ENCODE measurements at places on chromosomes 3 and 15. TPM values are rescaled to one million over a fixed set of nuclear protein-coding genes. Genes with fewer than 3 reads are reported as not detected.
A peak's percentile ranks its signal among the peaks of the same experiment; 100 is the strongest.

STAC gene
- 0.93 TPM for total RNA-seq

VEPH1 gene
- total RNA-seq, result 8.8 TPM

SHF gene
- 55.0 TPM for total RNA-seq

ACTRT3 gene
- total RNA-seq, result 1.5 TPM

ITGA11 gene
- total RNA-seq, result 0.51 TPM

DNA sequence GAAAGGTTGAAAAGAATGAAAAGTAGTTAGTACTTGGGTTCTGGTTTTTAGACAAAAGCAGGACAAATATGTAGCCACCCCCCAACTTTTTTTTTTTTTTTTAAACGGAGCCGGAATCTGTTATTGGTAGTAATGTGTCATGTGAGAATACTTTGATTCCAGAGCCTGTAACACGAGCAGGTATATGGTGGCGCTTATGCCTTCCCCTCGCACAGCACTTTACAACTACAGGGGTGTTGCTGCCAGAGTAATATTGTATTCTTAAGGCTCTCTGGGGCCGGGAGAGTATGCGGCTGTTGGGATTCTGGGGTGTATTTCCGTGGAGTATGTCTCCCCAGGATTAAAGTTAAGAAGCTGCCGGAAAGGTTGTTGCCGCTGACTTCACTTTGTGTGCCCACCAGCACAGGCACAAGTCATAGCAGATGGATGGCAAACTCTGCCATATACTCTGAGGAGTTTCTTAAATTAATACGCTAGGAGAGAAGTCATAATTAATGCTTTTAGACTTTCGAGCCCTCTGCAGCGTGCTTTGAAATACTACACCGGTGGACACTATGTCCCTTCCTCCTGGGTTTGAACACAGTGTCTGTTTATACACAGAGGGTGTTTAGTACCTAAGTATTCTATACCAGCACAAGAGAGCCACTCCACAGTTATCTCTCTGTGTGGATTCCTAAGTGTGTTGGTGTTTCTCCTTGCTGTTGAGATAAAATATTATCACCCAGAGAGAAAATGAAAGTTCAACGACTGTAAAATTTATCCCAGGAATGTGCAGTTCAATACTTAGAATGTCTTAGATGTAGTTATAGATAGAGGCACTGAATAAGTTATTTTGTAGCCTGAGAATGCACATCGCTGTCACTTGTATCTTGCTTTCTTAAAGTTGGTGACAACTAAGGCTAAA lies 1.4 kb downstream of the MBNL1 start:
- peaks cover 49% of the 10 kb centered on the region for H3K4me1 ChIP-seq
- H3K27me3 ChIP-seq, result no peaks in the 10 kb centered on the region
- peak overlapping the region; percentile 95 for H3K27ac ChIP-seq
- H3K36me3 ChIP-seq, result no peaks in the 10 kb centered on the region

- no peaks in the 10 kb centered on the region for H3K4me1 ChIP-seq
- no peak overlapping the region for H3K27ac ChIP-seq
- no peaks in the 10 kb centered on the region for H3K36me3 ChIP-seq
- H3K27me3 ChIP-seq, result peaks cover 3% of the 10 kb centered on the region
- DNase-seq, result no peak
Observed at GRCh38 chr3:156140001-156140595, 19.7 kb downstream of the KCNAB1 start.

DNA sequence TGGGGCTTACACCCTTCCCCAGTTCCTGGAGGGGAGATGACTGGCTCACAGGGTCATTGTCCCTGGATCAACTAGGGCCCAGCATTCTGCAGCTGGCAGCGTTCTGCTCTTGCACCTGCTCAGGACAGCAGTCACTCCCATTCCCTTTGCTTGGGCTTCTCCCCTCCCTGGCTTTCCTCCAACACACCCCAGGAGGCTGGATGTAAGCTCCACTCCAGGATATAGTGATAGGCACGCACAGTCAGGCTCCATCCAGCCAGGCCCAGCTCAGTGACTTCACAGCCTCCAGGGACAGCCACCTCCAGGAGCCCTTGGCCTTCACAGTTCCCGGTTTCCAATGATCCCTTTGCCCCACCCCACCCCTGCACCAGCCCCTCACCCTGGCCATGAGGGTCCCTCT lies 1.9 kb downstream of the SPTBN5 start:
- no peak overlapping the region for H3K27ac ChIP-seq
- no peaks in the 10 kb centered on the region for H3K27me3 ChIP-seq
- no peak overlapping the region for H3K4me3 ChIP-seq
- no peaks in the 10 kb centered on the region for H3K36me3 ChIP-seq
- H3K4me1 ChIP-seq, result peaks cover 2% of the 10 kb centered on the region

- no peak overlapping the region for H3K27ac ChIP-seq
- DNase-seq, result no peak
- no peaks in the 10 kb centered on the region for H3K36me3 ChIP-seq
- peaks cover 7% of the 10 kb centered on the region for H3K4me1 ChIP-seq
Observed at GRCh38 chr15:26888761-26889160, 21.9 kb downstream of the GABRA5 start.

DNA sequence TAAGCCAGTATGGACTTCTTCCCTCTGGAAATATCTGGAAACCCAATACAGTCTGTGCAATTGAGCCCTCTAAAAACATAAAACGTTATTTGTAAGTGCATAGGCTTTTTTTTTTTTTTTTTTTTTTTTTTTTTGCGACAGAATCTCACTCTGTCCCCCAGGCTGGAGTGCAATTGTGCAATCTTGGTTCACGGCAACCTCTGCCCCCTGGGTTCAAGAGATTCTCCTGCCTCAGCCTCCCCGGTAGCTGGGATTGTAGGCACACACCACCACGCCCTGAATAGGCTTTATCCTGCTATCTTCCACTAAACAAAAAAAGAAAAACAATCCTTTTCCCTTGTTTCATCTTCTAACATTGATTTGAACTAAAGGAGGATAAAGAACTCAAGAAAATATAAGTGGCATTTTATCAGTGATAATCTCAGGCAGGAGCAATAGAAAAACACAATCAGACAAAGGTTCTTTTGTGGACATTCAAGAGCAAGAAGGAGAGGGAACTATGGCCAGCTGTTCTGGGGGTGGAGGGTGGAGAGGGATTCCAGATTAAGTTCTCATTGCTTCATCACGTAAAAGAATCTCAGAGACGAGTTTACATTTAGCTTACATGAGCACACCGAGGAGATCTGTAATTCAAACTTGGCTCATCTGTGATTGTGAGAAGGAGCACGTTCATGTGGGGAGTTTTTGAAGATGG lies 68.6 kb downstream of the ITGB5 start:
- DNase-seq, result no peak
- no peaks in the 10 kb centered on the region for H3K27me3 ChIP-seq
- H3K4me1 ChIP-seq, result peaks cover 27% of the 10 kb centered on the region
- H3K4me3 ChIP-seq, result no peak overlapping the region
- H3K36me3 ChIP-seq, result peaks cover 5% of the 10 kb centered on the region

- DNase-seq, result no peak
- no peak overlapping the region for H3K27ac ChIP-seq
- H3K4me3 ChIP-seq, result no peak overlapping the region
Observed at GRCh38 chr3:183214277-183214612, 38.8 kb upstream of the B3GNT5 start.

- no peaks in the 10 kb centered on the region for H3K36me3 ChIP-seq
- H3K27me3 ChIP-seq, result peaks cover 81% of the 10 kb centered on the region
- H3K27ac ChIP-seq, result no peak overlapping the region
- peak overlapping the region; percentile 84 for H3K4me3 ChIP-seq
- H3K4me1 ChIP-seq, result peaks cover 13% of the 10 kb centered on the region
Observed at GRCh38 chr15:66249605-66250174, 3.9 kb downstream of the MEGF11 start.

GRCh38 chr15:81723701-81724100 lies 322.1 kb downstream of the MEX3B start:
- H3K27me3 ChIP-seq, result no peaks in the 10 kb centered on the region
- no peak overlapping the region for H3K27ac ChIP-seq
- H3K4me1 ChIP-seq, result peaks cover under 1% of the 10 kb centered on the region
- H3K36me3 ChIP-seq, result peaks cover 43% of the 10 kb centered on the region
- DNase-seq, result no peak
- no peak overlapping the region for H3K4me3 ChIP-seq

GRCh38 chr3:155595371-155595770 lies 149.5 kb downstream of the PLCH1 start:
- no peak overlapping the region for H3K4me3 ChIP-seq
- H3K4me1 ChIP-seq, result no peaks in the 10 kb centered on the region
- peaks cover 3% of the 10 kb centered on the region for H3K27me3 ChIP-seq
- H3K36me3 ChIP-seq, result peaks cover 2% of the 10 kb centered on the region

- H3K27ac ChIP-seq, result no peak overlapping the region
- H3K36me3 ChIP-seq, result no peaks in the 10 kb centered on the region
- no peaks in the 10 kb centered on the region for H3K4me1 ChIP-seq
- no peak overlapping the region for H3K4me3 ChIP-seq
- peak; percentile 53 for DNase-seq
Observed at GRCh38 chr3:21484057-21484827, 266.8 kb downstream of the ZNF385D start.

DNA sequence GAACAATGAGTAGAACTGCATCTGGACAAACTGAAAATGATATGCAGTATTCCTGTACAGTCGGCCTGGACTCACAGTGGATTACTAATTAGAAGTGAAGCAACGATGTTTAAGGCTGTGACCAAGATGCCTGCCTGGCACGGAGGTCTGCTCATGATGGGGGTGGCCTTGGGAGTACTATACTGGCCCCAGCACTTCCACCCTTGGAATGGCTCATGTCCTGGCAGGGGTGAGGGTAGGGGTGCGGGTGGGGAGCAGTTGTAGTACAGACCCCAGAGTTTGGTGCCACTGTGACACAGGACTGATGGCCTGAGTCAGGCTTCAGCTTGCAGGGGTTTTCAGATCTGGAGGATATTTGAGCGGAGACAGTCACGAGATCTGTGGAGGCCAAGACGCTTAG lies 55.1 kb upstream of the ICE2 start:
- H3K27me3 ChIP-seq, result no peaks in the 10 kb centered on the region
- H3K4me3 ChIP-seq, result no peak overlapping the region
- H3K36me3 ChIP-seq, result no peaks in the 10 kb centered on the region
- no peaks in the 10 kb centered on the region for H3K4me1 ChIP-seq

- peak overlapping the region; percentile 12 for H3K27ac ChIP-seq
- peaks cover 6% of the 10 kb centered on the region for H3K36me3 ChIP-seq
- H3K27me3 ChIP-seq, result no peaks in the 10 kb centered on the region
- peaks cover 36% of the 10 kb centered on the region for H3K4me1 ChIP-seq
- peak overlapping the region; percentile 89 for H3K4me3 ChIP-seq
Observed at GRCh38 chr3:52452570-52453221, 1.1 kb downstream of the TNNC1 start.

DNA sequence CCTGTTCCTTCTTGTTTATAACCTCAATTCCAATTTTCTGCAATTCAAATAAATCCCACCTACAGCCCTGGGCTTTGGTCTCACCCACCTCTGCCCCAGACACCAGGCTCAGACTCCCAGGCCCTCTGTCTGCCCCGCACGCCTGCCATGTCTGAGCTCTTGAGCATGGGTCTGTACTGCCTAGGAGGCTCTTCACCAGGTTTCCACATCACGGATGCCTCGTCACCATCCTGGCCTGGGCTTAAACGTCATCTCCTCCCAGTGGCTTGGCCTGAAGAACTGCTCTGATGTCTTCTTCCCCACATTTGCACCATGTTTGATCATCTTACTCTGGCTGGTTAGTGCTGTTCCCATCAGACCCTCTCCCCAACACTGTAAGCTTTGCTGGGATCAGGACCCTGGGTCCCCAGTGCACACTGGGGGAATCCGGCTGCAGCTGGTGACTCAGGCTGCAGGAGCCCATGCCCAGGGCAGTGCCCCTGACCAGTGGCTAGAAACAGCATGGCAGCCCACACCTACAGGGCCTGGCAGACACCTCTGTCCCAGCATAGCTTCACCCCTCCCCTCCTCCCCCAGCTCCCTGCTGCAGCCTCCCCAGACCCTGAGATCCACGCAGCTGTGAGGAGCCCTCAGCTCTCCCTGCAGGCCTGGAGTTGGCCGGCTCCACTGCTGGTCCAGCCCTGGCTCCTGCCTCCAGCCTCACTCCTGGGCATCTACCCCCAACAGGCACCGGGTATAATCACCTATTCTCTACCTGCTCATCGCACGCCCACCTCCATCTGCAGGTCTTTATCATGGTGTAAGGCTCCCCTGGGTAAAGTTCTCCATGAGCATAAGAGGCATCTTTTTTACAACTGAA lies 162.8 kb upstream of the NSMCE3 start:
- H3K27me3 ChIP-seq, result no peaks in the 10 kb centered on the region
- peaks cover 7% of the 10 kb centered on the region for H3K4me1 ChIP-seq
- no peak overlapping the region for H3K27ac ChIP-seq
- H3K4me3 ChIP-seq, result no peak overlapping the region
- DNase-seq, result no peak

DNA sequence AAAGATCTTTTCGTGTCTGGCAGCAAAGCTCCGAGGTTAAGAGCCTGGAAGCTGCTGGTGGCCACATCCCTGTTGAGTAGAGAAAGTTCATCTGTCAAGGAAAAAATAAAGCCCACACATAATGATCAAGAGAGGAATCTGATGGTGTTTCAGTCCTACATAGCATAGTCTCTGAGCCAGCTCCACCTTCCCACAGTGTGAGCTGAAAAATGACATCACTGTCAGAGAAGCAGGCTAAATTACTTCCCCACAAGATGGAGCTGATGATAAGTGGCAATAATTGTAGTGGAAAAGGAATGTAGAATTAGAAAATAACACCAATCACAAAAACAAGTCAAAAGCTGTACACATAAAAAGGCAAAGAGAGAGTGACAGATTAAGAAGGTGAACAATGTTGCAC lies 84.5 kb downstream of the AQP9 start:
- no peak overlapping the region for H3K27ac ChIP-seq
- no peaks in the 10 kb centered on the region for H3K4me1 ChIP-seq

DNA sequence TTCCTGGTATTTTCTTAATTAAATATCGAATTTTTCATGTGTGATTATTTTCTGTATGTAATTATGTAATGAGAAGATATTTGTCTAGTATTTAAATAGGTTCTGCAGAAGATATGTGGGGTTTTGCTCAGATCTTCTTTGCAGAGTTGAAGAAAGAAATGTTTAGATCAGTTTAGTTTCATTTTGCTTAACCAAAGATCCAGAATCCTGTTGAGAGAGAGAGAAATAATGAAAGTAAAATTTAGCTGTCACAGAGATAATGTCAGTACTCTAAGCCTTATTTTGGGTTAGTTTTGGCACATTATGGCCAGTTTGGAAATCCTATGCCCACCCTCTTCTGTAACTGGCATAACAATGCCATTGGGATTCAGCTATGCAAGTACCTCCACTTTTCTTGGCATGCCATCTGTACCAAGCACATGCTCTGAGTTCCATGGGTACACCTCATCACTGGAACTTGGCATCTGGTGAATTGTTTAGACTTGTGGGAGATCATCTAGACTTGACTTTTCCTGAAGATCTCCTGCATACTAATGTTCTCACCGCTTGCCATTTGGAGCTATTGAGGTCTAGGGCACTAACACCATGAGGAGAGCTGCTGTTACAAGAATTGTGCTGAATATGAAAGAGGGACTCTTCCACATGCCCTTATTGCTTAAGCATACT lies 30.9 kb downstream of the PLSCR1 start:
- H3K4me3 ChIP-seq, result no peak overlapping the region
- no peaks in the 10 kb centered on the region for H3K27me3 ChIP-seq
- no peak for DNase-seq
- no peaks in the 10 kb centered on the region for H3K4me1 ChIP-seq
- H3K27ac ChIP-seq, result no peak overlapping the region

DNA sequence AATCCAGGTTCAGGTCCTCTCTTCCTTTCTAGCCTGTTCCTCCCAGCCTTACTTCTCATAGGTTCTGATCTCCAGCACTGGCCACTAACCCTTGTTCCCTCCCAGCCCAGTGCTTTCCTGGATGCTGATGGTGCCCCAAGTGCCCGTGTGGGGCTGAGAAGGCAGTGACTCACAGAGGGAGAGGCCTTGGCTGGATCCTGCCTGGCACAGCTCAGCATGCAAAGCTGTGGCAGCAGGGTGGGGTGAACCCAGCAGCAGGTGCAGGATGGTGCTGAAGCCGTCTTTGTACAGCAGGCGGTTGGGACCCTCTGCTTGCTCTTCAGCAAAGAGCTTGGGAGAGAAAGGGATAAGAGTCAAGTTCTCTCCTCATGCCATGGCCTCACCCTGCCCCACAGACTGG lies 7.6 kb downstream of the LPCAT4 start:
- no peak overlapping the region for H3K27ac ChIP-seq
- peaks cover 2% of the 10 kb centered on the region for H3K36me3 ChIP-seq
- H3K4me3 ChIP-seq, result no peak overlapping the region
- no peak for DNase-seq
- H3K27me3 ChIP-seq, result no peaks in the 10 kb centered on the region
